BE2C (cell line): ENCODE measurements at places on chromosomes 2 and 18.

DNA sequence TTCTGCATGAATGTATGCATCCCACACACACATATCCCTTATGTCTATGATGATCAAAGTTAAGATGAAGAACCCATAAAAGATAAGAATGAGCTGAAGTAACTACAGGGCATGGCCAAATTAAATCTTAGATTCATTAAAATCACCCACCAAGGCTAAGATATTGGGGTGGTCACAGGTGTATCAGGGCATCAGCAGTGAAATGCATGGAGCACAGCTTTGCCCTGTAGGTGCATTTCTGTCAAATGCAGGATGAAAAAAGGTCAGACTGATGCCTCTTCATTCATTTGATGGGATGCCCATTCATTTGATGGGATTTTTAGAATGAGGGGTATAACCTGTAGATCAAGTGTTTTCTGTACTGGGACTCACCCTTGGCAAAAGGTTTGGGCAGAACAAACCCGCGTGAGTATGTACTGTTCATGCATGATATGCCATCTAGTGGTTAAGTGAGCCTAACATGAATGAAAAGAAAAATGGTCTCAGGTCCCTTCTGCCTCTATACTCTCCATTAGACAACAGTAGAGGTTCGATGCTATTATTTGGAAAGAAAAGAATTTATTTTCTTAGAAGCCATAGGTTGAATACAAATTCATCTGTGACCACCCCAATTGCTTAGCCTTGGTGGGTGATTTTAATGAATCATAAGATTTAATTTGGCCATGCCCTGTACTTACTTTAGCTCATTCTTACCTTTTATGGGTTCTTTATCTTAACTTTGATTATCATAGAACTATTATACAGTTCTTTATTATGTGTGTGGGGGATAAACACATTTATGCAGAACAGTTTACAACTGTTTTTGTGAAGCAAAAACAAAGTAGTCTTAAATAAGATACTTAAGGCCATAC is 43.2 kb upstream of the NOSTRIN start:
- peak; percentile 22 for DNase-seq

DNA sequence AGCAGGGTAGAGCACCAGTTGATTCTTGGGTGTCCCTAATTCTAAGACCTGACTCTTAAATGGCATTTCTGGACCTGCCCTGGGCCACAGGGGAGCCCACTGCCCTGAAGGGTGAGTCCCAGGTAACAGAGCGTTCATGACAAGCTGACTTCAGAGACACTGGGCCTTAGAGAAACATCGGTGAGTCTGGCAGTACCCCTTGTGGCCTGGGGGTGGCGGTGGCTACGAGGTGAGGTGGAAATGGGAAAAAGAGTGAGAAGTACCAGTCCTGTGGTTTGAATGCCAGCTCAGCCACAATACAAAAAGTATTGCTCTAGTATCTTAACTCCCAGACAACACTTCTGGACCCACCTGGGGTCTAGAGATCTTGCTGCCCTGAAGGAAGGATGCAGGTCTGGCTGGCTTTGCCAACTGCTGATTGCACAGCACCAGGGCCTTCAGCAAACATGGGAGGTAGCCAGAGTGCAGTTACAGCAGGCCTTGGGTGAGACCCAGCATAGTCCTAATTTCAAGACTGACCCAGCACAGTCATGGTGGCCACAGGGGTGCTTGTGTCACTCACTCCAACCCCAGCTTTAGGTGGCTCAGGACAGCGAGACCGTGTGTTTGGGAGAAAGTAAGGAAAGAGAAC is 44.5 kb downstream of the USP34 start:
- DNase-seq: peak; percentile 34

- DNase-seq: no peak
Measured at GRCh38 chr2:149006883-149007543, 31.5 kb upstream of the LYPD6B start.

GRCh38 chr2:231464576-231465540 is 574 bp upstream of the NCL start:
- DNase-seq: peak; percentile 99

- no peak for DNase-seq
Measured at GRCh38 chr18:25075783-25076182, 276.2 kb downstream of the ZNF521 start.

DNA sequence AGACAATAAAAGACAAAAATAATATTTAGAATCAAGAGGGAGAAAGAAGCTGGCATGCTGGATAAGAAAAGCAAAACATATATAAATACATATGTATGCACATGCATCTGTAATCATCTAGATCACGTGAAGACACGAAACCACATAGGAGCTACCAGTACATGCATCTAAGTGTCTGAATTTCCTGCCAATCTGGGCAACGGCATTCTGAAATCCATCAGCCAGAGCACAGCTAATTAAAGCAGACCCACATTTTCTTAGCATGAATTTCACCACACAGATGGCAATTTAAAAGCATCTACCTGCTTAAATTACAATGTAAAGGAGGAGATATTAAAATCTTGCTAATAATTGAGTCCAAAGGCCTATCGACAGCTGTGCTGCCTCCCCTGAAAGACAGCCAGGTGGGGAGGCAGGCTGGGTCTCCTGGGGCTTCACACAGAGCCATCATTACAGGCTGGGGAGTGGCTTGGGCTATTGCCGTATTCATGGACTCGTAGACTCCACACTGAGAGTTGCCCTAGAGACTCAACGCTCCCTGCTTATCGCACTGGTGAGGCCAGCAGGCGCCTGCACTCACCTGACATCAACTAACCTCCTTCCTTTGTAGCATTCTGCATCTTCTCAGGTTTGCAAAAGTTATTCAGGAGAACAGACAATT is 272.5 kb upstream of the PXDN start:
- peak; percentile 38 for DNase-seq

GRCh38 chr2:58532641-58533040 is 291.5 kb upstream of the FANCL start:
- DNase-seq: no peak

GRCh38 chr2:68717305-68717661 is 17.3 kb upstream of the ARHGAP25 start:
- DNase-seq: no peak

DNA sequence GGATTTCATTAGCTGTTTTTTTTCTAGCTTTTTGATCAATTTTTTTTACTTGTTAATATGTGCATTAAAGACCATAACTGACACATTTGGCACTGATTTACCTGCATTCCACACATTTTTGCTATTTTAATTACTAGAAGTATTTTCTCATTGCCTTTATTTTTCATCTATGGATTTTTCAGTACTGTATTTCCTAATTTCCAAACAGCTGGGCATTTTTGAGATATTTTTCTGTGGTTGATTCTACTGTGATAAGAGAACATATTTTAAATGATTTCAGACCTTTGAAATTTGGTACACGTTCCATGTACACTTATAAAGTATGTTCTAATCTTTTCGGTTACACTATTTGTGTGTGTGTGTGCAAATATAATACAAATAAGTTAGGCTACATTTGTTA is 135.3 kb downstream of the PARD3B start:
- no peak for DNase-seq

DNA sequence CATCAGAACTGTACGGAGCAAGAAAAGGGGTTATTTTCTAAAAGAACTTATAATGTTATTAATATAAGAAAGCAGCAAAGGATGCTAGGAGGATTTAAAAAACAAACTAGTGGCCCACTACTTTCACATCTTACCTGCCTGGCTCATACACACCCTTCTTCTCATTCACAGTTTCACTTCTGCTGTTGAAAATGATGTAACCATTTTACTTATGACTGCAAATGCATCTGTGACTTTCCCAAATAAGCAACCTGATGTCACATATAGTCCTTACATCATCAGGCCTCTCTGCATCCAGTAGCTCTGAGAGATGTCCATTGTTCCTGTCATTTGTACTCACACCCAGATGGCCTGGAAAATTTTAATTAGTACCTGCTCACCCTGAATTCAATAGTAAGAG is 101.8 kb upstream of the MYO3B start:
- no peak for DNase-seq

DNA sequence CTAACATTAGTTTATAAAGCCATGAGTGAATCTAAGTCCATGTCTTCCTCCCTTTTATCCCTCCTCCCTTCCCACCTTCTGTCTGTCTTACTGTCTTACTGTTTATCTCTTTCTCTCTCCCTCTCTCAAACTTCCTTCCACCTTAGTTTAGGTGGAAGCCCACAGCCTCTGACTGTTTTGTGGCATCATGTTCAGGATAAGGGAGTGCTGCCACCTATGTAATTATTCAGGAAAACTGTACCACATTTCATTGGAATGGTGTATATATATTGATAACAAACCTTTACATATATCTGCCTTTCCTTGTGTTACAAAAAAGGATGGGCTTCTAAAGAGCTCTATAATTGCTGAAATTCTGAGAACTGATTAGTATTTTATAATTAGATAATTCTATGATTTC is 48.7 kb downstream of the NETO1 start:
- DNase-seq: no peak

DNA sequence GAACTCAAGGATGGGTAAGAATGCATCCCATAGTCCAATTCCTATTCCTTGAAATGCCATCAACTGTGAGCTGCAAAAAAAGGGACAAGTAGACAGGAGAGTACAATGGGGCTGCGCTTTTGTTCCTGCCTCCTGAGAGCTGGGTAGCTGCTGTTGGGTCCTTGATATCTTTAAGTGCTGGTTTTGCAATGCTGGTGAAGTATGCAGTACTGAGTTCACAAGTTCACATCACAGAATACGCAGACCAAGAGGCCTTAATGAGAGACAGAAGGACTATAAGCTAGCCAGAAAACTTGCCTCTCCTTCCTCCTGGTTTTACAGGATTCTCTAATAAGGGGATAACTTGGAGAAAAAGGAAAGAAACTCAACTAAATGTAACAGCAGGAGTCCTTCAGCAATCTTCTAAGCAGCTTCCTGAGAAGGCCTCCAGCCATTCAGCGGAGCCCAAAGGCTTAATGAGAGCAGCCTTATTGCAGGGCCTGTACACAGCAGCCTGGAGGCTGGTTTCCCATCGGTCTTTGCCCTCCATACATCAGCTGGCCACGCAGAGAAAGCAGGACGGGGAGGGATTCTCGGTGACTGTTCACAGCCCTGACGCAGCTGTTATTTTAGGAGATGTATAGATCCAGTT is 293.1 kb downstream of the CDCA7 start:
- DNase-seq: no peak

GRCh38 chr2:23532391-23533337 is 147.7 kb downstream of the KLHL29 start:
- peak; percentile 73 for DNase-seq

- DNase-seq: peak; percentile 9
Measured at GRCh38 chr18:75854174-75854573, 426.7 kb upstream of the SMIM21 start.

DNA sequence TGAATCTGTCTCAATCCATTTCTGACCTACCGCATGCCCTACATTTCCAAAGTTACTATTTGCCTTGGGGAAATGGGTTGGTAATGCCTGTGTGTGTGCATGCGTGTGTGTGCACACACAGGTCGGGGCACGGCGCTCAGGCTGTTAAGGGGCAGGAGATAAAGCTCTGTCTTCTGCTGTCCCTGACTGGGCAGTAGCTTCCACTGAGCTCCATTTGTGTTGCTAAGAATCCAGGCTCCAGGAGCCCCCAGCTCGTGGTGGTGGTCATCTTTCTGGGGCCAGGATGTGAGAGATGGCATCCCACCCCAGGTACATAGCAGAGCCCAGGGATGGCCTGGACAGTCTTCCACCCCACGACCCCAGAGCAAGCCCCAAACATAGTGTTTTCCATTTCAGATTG is 66.7 kb upstream of the HS6ST1 start:
- no peak for DNase-seq

DNA sequence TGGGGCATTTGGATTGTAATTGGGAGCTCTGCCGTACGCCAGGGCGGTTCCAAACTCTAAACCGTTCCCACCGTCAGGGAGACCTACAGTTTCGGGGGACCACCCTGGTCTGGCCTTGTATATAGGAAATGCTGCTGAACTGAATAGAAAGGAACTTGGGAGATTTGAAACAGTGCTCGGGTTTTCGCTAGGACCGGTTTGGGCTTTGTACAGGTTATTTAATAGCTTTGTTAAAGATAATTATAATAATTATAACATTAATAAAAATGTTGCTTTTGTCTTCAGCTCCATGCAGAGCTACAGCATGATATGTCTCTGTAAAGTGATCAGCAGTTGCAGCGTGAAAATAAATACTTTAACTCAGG is 2.4 kb downstream of the SP5 start:
- DNase-seq: no peak

DNA sequence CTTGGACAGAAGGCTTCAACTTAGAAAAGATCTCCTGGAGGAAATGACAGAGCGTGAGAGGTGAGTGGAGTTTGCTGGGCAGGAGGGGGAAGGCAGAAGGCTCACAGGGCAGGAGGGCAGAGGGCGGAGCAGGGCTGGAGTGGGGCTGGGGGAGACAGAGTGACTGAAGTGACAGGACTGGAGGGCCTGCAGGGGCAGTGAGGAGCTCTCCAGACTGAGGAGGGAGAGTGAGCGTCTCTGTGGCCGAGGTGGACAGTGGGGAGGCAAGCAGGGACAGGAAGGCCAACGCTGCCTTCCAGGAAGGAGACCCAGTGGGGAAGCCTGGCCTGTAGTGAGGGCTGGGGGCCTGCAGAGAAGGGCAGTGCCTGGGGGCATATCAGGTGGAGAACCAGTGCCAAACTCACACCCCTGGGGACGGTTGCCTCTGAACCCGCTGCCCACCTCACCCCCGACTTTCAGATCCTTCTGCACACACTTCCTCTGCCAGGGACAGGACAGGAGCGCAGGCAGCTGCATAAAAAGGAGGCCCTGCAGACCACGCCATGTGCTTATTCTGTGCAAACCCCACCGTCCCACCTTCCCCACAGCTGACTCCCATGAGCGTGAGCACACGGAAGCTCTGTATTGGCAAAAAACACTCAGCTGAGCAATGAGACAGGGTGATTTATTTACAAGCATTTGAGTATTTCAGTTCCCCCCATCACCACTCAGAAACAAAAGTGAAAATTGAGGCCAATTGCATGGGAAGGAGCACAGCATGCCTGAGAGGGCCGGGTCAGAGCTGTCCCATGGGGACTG is 244.3 kb downstream of the FAM210A start:
- no peak for DNase-seq

DNA sequence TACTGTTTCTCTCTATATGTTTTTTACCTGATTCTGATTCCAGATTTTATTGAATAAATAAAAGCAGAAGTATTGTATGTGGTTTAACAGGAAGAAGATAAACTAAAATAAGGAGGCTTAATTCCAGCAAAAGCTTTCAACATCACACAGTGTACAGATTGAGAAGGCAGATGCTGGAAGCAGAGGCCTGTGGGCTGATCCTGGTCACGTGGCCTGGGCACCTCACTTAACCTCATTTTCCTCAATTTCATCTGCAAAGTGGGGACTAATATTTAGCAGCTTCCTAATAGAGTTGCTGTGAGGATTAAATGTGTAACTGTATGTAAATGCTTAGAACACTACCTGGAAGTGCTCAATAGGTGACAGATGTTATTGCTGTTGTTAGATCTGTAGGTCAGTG is 58.0 kb downstream of the CDCA7 start:
- DNase-seq: no peak

GRCh38 chr18:22226801-22227200 is 57.4 kb downstream of the GATA6 start:
- DNase-seq: no peak
